Stimulated activated CD4-positive, alpha-beta T cell treated with anti-CD3 and anti-CD28 coated beads, Interleukin-2, amount 100 ng/mL, for 24 hours (primary cell): ENCODE measurements at places on chromosomes 5 and 9.

- DNase-seq, result no peak
Observed at GRCh38 chr9:78397454-78397853, 100.5 kb downstream of the PSAT1 start.

- DNase-seq, result no peak
Observed at GRCh38 chr5:142913728-142914338, 143.7 kb downstream of the ARHGAP26 start.

DNA sequence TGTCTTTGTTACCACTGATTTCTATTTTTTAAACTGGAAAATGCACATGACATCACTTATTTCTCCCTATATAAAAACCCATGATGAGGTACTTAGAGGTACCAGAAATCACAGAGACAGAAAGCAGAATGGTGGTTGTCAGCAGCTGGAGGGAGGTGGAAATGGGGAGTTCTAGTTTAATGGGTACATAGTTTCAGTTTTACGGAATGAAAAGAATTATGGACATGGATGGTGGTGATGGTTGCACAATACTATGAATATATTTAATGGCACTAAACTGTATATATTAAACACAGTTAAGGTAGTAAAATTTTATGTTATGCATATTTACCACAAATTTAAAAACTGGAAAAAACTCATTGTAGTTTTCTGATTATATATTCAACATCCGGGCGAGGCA, 50.5 kb upstream of the CPEB4 start:
- DNase-seq, result no peak

- DNase-seq, result no peak
Observed at GRCh38 chr5:159440235-159440634, 109.9 kb upstream of the IL12B start.
